ENCODE measurements at places on chromosomes 7 and 10.

GRCh38 chr7:49479936-49480544, 293.4 kb upstream of the VWC2 start:
- DNase-seq: no peak

DNA sequence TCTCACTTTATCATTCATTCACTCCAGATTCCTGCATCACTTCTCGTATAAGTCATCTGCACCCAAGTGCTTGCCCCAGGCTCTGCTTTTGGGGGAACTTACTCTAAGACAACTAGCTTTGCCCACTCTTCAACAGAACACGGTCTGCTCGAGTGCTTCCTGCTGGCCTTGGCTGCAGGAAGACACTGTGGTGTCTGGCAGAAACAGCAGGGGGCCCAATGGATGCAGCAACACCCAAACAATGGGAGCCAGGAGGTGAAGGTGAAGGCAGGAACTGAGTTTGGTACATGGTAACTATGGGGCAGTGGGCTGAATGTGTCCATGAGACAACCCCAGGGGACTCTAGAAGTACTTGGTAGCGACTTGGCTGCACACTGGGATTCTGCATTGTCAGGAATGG, 344.0 kb downstream of the REEP3 start:
- no peak for DNase-seq

GRCh38 chr10:520402-520787, 169.1 kb downstream of the DIP2C start:
- DNase-seq: no peak

DNA sequence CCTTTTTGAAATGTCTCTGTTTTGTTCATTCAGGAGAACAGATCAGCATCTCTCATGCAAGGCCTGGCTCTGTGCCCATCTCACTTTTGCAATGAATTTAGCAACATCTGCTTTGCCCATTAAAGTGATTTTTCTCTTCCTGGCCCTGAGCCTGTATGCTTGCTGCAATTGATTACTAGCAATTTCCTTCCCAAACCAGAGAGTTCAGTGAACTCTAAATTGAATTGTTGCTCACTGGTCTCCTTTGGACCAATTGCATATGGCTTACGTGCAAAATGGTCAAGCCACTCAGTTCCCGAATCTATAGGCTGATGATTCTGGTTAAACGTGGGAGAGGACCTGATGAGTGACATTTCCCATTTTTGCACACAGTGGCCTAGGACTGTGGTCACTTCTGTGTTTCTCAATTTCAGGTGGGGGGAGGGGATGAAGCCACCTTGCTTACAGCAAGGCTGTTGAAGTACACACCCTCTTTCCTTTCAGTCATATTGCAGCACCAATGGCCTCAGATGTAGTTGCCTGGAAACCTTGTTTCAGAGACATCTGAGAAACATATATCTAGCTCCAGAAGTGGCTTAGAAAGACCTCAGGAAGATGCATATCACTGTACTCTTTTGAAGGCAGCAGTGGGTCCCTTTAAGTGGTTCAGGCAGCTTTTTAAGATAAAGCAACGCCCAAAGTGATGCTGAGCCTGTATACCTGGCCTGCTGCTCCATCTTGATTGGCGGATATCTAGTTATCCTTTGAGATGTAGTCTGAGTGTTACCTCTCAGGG, 201.4 kb downstream of the PTEN start:
- peak; percentile 19 for DNase-seq

DNA sequence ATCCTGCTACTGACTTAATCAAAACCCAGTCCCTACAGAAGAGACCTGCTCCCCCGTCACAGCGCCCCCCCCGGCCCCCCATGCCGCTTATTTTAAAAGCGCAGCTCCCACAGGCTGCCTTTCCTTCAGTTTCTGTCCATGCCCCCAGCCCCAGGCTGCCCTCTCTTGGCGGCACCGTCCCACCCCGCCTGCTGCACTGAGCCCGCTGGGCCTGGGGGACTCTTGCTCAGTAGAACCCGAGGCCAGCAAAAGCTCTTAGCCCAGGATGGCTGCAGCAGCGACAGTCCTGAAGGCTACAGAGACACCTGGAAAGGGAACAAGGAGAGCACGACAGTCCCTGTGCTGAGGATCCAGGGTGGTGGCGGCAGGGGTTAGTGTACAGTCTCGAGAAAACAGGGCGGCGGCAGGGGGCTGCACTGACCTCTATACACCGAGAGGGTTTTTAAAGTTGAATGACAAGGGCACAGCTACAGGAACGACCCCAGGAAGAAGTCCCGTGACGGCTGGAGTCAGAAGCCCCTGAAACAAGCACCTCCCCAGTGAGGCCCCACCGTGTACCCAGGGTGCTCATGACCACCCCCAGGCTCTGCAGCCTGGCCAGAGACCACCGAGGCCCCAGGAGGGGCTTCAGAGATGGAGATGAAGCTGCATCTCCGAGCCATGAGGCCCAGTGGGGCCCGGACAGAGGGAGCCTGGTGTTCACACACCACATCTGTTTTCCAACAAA, 54.4 kb downstream of the ZRANB1 start:
- DNase-seq: no peak

- peak; percentile 91 for DNase-seq
Measured at GRCh38 chr7:82275342-82275741, 168.2 kb downstream of the CACNA2D1 start.

DNA sequence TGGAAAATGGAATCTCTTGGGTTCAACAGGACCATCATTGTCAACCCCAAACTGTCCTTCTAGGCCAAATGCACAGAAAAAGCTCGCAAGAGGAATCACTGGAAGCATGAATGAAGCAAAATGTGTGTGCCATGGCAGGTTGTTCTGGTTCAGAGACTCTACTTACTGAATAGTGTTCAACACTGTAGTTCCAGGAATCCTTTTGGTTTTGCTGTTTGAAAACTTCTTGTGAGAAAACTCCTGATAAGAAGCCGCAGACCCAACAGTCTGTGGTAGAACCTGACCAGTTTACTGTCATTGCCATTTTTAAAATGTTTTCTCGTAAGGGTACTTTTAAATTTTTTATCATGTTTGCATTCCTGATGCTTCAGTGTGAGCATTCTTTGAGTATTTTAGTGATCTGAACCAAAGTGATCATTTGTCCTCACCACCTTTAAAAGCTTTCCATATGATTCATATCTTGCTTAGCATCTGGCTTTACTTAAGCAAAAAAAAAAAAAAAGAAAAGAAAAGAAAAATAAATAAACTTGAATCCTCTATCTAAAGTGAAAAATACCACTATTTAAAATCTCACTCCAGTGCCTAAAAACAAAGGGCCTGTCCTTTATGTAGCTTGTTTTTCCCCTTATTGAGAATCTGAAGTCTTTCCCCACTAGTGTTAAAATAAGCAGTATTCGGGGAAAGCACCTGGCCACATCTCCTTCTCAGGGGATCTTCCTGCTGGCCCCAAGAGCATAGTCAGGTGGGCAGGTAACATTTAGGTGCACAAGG, 92.4 kb downstream of the WNT2 start:
- DNase-seq: no peak

GRCh38 chr7:16397501-16398145, 23.7 kb downstream of the CRPPA start:
- DNase-seq: no peak

- no peak for DNase-seq
Measured at GRCh38 chr7:87999261-87999660, 65.2 kb downstream of the ADAM22 start.

GRCh38 chr7:55363386-55364170, 1.6 kb upstream of the LANCL2 start:
- DNase-seq: no peak

DNA sequence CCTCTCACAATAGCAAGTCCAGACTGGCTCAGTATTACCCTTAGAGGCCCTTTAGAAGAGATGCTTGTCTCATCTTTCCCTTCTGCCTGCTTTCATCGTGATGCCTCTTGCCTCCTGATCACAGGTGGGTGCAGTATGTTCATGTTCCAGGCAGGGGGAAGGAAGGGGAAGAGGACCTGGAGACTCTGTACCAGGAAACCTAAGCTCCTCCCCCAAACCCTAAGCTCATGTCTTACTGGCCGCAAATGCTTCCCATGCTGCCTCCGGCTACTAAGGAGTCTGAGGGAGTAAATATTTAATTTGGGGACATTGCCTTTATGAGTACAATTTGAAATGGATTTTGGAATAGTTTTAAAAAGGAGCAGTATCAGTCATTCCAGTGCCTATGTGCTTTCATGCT, 192.6 kb downstream of the CDCA7L start:
- no peak for DNase-seq

DNA sequence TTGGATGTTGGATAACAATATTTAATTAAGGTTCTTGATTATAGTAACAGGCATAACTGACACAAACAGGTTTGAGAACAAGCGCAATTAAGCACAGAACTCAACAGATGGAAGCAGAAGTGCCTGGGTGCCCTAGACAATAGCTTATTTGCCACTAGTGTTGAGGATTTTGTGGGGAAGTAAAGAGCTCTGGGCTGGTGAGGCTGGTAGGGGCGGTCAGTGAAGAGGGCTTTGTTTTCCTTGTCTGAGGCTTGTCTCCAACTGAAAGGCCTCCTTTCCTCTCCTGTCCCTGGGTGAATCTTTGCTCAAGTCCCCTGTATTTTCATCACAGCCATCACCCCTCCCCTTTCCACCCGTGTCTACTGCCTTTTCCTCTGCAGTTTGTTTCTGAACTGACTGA, 104.6 kb downstream of the KAT6B start:
- DNase-seq: no peak

GRCh38 chr10:7054915-7055314, 355.9 kb downstream of the SFMBT2 start:
- DNase-seq: no peak

- no peak for DNase-seq
Measured at GRCh38 chr10:102408728-102409603, 9.6 kb downstream of the PSD start.

DNA sequence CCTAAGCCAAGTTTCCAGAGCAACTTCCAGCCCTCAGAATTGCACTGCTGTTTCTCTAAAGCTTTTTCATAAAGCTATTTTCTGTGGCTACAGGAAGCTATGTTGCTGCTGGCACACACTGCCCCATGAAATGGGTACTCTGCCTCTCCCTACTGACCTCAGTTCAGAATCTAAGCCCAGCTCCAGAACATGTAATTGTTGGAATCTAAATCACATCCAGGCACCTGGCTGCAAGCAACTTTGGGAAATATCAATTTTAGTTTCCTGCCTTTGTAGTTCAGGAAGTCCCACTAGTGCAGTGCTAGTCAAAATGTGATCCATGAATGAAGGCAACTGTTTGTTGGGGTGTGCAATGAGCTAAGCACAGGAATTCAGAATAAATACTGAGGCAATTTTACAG, 226.2 kb downstream of the THSD7A start:
- no peak for DNase-seq

DNA sequence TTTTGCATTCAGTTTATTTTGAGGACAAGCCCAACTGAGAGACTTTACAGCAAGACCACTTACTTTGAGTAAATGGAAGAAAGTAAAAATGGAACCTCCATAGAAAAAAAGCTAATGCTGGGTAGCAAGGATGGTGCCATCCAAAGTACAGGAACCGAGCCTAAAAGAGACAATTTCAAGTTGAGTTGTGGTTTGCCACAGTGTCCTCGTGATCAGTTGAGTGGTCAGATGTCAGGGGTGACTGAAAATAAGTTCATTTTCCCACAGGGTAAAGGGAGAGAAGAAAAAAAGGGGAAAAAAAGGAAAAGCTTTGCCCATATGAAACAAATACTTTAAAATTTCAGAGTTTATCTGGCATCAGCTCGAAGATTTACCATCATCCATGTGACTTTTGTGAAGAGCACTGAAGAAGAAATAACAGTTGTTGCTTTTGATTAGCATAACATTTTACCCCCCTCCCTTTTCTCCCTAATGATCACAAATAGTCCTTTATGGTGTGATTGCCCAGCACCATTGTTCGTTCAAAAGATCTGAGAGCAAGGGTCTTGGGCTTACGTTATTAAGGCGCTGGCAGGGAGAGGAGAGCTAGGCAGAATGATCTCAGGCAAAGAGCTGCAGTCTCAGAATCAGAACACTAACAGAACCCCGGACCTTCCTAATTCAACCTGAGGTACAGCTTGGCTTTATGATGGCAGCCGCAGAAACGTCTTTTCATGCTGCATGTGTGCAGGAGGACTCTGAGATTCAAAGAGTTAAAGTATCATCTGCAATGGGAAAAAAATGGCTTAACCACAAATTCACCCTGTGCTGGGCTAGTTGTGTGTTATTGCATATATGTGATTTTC, 338.1 kb downstream of the RNLS start:
- no peak for DNase-seq

GRCh38 chr7:1721047-1721690, 51.1 kb downstream of the ELFN1 start:
- no peak for DNase-seq

DNA sequence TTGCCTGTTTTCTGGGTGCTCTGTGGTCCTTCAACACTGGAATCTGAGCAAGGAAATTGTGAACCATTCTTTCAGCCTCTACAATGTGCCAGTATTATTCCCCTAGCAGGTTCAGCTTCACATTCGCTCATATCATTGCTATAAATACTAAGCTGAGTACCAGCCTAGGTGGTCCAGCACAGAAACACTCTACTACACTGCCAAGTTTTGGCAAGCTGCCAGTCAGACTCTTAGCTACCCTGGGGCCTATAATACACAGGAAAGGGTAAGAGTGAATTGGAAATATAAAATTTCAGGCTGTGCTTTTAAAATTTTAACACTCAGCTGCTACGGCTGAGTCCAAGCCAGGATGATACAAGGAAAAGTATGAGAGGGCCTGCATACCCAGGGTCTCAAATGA, 49.9 kb upstream of the PPP1R3A start:
- peak; percentile 52 for DNase-seq

GRCh38 chr10:127715782-127716378, 21.1 kb upstream of the FOXI2 start:
- DNase-seq: peak; percentile 5

DNA sequence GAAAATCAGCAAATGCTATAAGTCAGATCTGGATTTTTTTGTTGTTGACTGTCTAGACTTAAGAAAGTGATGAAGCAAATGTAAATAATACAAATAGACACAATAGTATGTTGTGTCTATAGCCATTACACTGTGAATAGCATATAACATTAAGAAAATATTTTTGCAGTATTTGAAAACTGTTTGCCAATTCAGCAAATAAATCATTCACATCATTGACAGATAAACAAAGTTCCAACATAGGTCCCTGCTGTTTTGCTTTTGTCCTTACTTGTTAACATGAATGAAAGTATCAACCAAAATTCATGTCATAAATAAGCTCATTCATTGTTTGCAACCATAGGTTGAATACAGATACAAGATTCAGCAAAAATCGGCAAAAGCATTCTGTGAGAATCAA, 200.5 kb downstream of the KIF20B start:
- DNase-seq: no peak

DNA sequence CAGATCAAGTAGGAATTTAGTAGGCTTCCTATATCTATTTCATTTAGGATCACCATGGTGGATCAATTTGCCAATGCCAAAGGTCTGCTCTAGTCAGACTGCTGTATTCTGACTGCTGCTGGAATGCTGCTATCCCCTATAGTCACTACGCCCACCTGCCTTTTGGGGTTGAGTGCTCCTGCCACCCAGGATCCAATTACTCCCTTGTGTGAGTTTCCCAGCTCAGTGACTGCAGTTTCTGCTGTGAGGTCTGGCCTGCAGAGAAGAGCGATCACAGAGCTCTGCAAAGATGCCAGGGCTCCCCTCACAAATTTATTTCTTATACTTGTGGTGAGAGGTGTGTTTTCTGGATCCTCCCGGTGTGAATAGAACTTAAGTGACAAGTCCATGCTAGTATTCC, 88.1 kb upstream of the FOXI2 start:
- DNase-seq: no peak
